Spleen (tissue), 13 donors: ENCODE measurements at places on chromosomes 4 and X. TPM values are rescaled to one million over a fixed set of nuclear protein-coding genes. Genes with fewer than 3 reads are reported as not detected.

DNA sequence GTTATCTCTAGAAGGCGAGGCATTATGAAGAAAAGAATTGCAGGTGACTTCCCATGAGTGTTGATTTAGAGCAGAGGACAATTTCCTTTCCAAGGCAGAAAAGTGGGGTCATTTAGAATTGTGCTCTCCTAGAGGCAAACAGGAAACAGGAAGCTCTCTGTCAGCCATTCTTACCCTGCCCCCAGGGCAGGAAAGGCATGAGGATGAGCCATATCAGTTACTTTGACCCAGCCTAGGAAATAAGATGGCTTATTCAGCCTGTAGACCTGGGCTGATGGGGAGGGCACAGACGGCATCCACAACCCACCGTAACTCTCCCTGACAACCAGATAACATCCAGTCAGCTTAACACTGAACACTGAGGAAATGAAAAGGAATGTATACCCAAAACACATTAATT is 88.8 kb upstream of the KDR start:
- H3K36me3 ChIP-seq: no peaks in the 10 kb centered on the region
- H3K27ac ChIP-seq: no peak overlapping the region
- peaks cover 3% of the 10 kb centered on the region for H3K27me3 ChIP-seq
- no peak overlapping the region for H3K4me3 ChIP-seq
- DNase-seq: no peak

GRCh38 chrX:44596277-44596676 is 53.6 kb upstream of the FUNDC1 start:
- H3K4me1 ChIP-seq: no peaks in the 10 kb centered on the region
- no peak for DNase-seq
- H3K36me3 ChIP-seq: no peaks in the 10 kb centered on the region
- H3K4me3 ChIP-seq: no peak overlapping the region

DNA sequence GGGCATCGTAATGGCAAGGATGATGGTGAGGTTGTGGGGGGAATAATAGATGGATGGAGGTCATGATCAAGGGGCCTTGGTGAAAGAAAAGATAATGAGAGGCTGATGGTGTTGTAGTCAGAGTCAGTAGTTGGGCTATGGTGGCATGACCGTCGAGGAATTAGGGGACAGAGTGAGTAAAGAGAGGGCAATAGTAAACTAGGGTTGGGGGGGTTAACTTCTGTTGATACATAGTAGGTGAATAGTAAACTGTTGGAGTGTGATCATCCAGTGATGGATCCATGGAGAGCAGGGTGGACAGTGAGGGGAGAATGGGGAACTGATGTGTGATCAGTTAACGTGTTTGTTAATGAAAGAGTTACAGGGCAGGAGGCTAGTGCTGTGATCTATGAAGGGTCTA is 920 bp downstream of the FTSJ1 start:
- H3K27ac ChIP-seq: peak overlapping the region; percentile 86
- DNase-seq: no peak
- peak overlapping the region; percentile 54 for H3K4me3 ChIP-seq
- H3K4me1 ChIP-seq: peaks cover 7% of the 10 kb centered on the region

- no peak overlapping the region for H3K27ac ChIP-seq
- H3K4me3 ChIP-seq: no peak overlapping the region
- no peaks in the 10 kb centered on the region for H3K36me3 ChIP-seq
- peaks cover 29% of the 10 kb centered on the region for H3K4me1 ChIP-seq
- peak; percentile 86 for DNase-seq
Observed at GRCh38 chr4:1578251-1578773, 105.8 kb downstream of the FAM53A start.

DNA sequence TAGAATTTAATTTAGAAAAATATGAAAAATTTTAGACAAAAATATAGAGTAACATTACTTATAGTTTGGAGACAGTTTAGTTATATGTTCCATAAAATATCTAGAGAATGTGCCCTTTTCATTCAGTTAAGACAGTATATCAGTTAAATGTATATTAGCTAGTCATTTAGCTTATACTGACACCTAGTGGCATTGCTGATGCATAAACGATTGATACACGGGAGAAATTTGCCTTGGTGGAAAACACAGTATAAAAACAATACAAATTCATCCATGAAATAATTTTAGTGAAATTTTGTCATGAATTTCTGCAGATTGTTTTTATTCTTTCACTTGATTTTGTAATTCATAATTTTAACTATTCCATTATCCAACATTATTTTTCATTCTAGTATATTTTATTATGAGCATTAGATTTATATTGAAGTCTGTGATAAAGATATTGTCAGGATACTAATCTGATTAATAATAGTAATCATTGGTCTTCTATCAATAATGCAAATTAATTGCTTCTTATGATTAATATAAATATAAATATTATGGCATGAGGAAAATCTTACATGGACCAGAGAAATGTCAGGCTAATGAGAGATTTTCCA is 219.0 kb downstream of the TLL1 start:
- H3K36me3 ChIP-seq: no peaks in the 10 kb centered on the region
- no peaks in the 10 kb centered on the region for H3K27me3 ChIP-seq
- H3K27ac ChIP-seq: no peak overlapping the region
- H3K4me1 ChIP-seq: no peaks in the 10 kb centered on the region

Gene ART3
- polyA plus RNA-seq: 3.1 TPM

Gene SYP
- polyA plus RNA-seq: 2.1 TPM
